ENCODE measurements at places on chromosomes 3 and 15.

GRCh38 chr3:48561045-48561736 is 2.4 kb downstream of the UCN2 start:
- DNase-seq = peak; percentile 60

GRCh38 chr3:139218046-139218445 is 125.8 kb upstream of the MRPS22 start:
- no peak for DNase-seq

GRCh38 chr3:27171113-27171512 is 198.1 kb downstream of the NEK10 start:
- DNase-seq = no peak

- DNase-seq = peak; percentile 52
Measured at GRCh38 chr3:12663401-12663935, 449 bp downstream of the RAF1 start.

GRCh38 chr3:146404436-146404835 is 64.9 kb downstream of the PLSCR2 start:
- DNase-seq = peak; percentile 80

GRCh38 chr3:71191031-71191482 is 392.5 kb downstream of the FOXP1 start:
- DNase-seq = no peak

- DNase-seq = peak; percentile 47
Measured at GRCh38 chr3:125057186-125057850, 1.5 kb upstream of the HEG1 start.

- DNase-seq = no peak
Measured at GRCh38 chr3:158085931-158086330, 20.3 kb downstream of the SHOX2 start.

DNA sequence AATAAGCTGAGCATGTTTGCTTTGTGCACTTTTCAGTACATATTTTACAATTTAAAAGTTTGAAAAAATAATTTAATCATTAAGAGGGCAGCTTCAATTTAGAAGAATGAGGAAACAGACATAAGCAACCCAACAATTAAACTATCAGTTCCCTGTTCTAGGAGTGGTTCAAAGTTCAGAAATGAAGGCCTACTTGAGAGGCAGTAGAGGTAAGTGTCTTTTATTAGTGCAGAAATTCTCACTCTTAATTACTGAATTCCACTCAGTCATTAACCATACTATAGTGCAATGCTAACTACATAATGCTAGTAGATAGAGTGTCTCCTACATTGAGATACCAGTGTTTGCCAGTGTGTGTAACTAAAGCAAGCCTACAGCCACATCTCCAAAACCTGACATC is 73.1 kb downstream of the TNIK start:
- no peak for DNase-seq

- no peak for DNase-seq
Measured at GRCh38 chr15:22942306-22942855, 37.8 kb downstream of the CYFIP1 start.

- DNase-seq = no peak
Measured at GRCh38 chr3:125121246-125122010, 65.6 kb upstream of the HEG1 start.

DNA sequence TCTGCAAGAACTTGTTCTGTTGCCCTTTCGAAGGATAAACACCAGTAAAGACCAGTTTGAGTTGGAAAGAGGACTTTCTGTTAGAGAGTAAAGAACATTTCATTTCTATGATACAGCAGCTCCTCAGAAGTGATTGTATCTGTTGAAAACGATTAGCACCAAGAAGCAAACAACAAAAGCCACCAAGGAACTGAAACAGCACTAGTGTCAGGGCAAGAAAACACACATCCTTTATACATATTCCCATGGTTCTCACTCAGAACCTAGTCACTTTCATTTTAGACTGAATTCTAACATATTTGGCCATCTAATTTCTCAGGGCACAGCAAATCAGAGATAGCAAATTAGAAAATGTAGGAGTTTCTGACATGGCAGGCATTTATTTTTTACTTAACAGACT is 116.1 kb downstream of the ATP1B3 start:
- no peak for DNase-seq

GRCh38 chr3:161392853-161393252 is 21.5 kb upstream of the SPTSSB start:
- DNase-seq = no peak

GRCh38 chr3:4313606-4314293 is 10.6 kb downstream of the SETMAR start:
- DNase-seq = peak; percentile 15

DNA sequence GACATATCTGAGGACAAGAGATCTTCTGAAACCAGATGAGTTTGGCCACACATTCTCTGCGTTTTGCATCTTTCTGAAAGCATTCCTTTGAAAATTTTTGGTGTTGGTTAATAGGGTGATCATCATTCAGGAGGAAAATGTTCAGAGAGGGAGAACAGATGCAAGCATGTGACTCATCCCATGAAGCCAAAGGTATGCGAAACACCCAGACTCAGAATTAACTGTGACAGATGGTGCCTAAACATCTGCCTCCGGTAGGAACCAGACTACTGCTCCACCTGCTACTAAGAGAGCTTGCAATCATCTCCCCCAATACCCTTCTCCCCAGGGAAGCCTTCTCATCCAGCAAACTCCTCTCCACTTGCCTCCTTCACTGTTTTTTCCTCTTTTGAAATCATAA is 46.2 kb downstream of the TRIM69 start:
- peak; percentile 8 for DNase-seq

Measured in fibroblast of skin of scalp (primary cell).